ENCODE measurements at places on chromosomes 4 and X.

DNA sequence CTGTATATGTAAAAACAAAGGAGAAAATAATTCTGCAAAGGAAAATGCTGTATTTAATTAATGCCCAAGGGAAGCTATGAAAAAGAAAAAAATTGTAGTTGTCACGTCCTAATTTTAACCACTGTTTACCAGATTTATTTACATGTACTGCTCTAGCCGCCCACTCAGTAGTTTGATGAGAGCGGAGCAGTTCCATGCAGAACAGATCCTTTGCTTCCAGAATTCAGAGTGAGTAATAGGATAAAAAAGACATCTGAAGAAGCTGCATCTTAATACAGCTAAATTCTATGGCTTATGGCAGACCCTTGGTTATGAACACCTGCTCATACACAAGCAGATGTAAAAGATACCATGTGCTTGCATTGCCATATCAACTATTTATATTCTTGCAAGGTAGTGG, 287.0 kb downstream of the GASK1B start:
- no peak for DNase-seq

- DNase-seq: no peak
Observed at GRCh38 chr4:153705743-153706468, 21.8 kb downstream of the TLR2 start.

GRCh38 chr4:185638093-185638492, 102.8 kb upstream of the PDLIM3 start:
- DNase-seq: no peak

GRCh38 chrX:104566681-104567501, 892 bp downstream of the IL1RAPL2 start:
- DNase-seq: peak; percentile 0

DNA sequence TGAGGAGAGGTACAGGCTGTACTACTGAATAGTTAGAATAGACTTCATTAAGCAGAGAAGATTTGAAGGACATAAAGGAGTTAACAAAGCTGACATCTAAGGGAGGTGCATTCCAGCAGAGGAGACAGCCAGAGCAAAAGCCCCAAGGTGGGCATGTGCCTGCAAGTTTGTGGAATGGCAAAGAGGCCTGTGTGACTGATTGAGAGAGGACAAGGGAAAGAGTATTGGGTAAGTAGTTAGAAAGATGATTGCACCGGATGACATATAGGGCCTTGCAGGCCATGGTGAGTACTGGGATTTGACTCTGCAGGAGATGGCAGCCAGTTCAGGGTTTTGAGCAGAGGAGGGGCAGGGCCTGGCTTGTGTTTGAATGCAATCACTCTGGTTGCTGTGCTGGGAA, 55.9 kb downstream of the FMR1NB start:
- no peak for DNase-seq

DNA sequence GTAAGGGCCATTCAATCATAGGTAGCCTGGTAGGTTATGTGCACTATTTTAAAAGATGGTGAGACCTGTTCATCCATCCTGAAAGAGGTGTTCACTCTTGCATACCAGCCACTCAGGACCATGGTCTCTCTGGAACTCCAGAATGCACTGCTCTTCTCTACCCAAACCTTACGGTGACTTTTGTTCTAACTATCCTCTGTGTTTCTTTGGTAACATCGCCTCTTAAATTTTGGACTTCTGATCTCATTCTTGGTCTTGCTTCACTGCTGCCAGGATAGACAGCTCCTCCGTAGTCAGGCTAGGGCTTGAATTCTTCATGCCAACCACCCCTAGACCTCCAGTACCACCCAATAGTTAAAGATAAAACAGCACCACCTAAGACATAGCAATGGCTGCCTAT, 346.3 kb upstream of the GALNT7 start:
- DNase-seq: no peak

DNA sequence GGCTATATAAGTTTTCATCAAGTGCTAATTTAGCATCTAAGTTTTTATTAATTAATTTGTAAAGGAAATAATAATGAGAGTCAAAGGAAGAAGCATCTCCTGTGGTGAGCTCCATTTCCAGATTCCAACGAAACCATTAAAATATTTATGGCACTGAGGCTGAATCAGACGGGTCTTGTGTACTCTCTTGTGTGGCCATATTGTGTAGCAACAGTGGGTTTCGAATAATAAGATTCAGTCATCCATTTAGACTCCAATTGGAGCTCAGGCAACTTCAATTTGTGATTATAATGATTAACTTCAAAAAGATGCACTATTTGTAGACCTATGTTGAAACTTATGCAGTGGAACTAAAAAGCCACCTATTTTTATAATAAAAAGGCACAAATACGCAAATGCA, 82.4 kb downstream of the SNCA start:
- no peak for DNase-seq

GRCh38 chr4:111761531-111761930, 383.7 kb upstream of the FAM241A start:
- DNase-seq: no peak

DNA sequence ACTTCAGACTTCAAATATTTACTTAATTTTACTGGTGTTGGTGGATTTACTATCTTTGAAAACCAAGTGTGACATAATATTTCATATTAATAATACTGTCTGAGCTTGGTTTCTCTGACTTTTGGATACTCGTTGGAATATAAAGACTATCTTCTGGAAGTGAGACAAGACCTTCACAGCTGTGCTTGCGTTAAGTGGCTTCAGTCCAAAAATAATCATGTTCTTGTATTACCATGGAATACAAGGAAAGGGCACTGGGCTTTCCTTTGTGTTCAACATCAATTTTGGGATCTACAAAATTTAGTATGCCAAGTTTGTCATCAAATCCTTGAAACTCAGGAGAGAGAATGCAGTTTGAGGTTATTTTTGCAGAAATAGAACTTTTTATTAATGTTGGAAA, 712.4 kb upstream of the LCORL start:
- no peak for DNase-seq

DNA sequence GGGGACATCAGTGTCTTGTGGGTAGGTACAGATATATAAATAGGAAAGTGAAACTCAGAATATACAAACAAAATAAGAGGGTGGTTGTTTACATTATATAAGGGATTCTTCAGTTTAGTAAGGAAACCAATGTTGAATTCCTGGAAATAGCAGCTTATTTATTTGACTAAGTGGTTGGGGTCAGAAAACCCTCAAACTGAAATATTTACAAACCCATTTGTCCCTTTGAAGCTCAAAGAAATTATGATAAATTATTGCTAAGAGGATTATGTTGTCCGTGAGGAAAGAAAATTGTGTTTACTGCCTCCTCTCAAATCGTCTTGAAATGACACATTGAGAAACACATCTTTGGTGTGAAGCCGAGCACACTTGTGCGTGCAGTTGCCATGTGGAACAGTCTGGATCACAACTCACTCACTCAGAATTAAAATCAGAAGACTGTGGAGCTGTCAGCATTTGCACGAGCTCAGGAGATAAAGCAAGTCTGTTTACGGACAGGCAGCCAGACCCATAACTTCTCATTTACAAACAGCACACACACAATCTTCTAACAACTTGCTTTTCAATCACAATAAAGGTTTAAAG, 46.8 kb upstream of the SETD7 start:
- no peak for DNase-seq

DNA sequence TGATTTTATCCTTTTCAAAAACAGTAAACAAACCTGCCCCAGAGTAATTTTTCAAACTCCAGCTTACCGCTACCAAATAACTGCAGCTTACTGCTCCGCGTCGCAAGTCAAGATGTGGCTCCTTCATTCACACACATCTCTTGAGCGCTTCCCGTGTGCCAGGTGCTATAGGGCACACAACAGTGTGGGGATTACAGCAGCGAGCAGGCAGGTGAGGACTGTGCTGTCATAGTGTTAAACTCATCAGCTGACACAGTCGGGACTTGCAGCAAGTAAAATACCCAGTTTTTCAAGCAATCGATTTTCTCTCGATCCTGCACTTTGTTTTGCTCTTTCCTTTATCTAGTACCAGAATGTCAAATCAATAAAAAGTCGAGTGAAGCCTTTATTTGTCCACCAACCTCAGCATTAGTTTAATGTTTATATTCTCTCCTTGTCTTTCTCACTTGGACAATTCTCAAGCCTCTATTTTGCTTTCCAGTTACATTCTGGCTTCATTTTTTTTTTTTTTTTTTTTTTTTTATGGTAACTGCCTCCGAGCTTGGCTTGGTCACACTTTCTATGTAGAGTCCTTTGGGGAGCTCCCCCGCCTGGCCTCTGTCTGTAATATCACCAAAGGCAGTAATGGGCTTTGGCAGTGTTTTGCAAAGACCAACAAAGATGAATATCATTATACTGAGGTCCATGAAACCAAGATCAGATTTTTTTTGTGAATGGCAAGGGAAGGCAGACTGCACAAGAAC, 8.3 kb upstream of the ASB5 start:
- DNase-seq: no peak

GRCh38 chrX:10936976-10937375, 174.2 kb upstream of the HCCS start:
- DNase-seq: no peak

- DNase-seq: no peak
Observed at GRCh38 chr4:147340111-147340510, 140.8 kb upstream of the EDNRA start.

DNA sequence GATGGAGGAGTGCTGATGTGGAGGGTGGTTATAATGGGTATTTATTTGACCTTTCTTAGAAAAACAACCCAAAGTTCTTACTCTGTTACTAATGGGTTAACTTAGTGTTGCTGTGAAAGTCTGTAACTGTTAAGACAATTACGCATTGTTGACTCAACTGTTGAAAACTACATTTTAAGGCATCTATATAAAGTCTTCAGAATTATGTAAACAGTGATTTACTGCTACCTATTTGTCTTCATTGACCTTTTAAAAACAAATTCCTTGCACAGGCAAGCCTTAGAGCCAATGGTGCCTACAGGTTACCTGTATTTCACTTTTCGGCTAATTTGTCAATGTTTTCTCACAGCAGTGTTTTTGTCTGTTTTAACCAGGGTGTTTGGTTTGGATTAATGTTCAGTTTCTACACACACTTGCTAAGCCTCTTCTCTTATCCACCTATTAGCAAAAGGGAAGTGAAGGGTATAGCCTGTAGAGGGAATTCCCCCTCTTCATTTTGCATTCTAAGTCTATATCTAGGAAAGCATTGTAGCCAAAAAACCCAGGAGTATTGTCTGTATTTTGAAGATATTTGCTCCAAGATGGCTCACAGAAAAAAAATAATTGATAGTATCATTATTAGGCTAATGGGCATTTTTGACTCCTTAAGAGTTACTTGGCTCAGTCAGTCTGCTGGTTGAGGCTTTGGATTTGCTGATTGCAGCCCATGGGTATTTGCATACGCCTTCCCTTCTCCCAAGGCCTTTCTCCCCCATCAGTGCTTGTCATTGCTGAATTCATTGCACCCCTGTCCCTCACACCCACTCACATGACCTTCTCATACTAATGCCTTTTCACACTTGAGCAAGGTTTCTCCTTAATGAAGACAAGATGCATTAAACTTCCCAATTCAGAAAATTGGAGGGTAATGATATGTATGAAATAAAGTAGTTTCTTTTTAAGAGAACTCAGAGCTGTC, 30.5 kb downstream of the AFF1 start:
- no peak for DNase-seq

GRCh38 chr4:100988876-100989275, 358.4 kb downstream of the PPP3CA start:
- DNase-seq: no peak

Measured in brain pericyte (primary cell).